H9 (cell line): ENCODE measurements at places on chromosomes 2 and 18. TPM values are rescaled to one million over a fixed set of nuclear protein-coding genes. Genes with fewer than 3 reads are reported as not detected.

GRCh38 chr2:10035053-10035422 lies 8.3 kb upstream of the KLF11 start:
- H3K4me3 ChIP-seq, result no peak overlapping the region
- H3K36me3 ChIP-seq, result no peaks in the 10 kb centered on the region
- no peak overlapping the region for H3K27ac ChIP-seq
- no peaks in the 10 kb centered on the region for H3K27me3 ChIP-seq
- DNase-seq, result no peak

- no peaks in the 10 kb centered on the region for H3K27me3 ChIP-seq
- no peak overlapping the region for H3K27ac ChIP-seq
- H3K4me3 ChIP-seq, result no peak overlapping the region
- no peak for DNase-seq
- H3K36me3 ChIP-seq, result peaks cover 5% of the 10 kb centered on the region; the same call in 1 of the 2 replicates
These were observed 392.2 kb upstream of the CRIM1 start for GRCh38 chr2:35963357-35963756.

DNA sequence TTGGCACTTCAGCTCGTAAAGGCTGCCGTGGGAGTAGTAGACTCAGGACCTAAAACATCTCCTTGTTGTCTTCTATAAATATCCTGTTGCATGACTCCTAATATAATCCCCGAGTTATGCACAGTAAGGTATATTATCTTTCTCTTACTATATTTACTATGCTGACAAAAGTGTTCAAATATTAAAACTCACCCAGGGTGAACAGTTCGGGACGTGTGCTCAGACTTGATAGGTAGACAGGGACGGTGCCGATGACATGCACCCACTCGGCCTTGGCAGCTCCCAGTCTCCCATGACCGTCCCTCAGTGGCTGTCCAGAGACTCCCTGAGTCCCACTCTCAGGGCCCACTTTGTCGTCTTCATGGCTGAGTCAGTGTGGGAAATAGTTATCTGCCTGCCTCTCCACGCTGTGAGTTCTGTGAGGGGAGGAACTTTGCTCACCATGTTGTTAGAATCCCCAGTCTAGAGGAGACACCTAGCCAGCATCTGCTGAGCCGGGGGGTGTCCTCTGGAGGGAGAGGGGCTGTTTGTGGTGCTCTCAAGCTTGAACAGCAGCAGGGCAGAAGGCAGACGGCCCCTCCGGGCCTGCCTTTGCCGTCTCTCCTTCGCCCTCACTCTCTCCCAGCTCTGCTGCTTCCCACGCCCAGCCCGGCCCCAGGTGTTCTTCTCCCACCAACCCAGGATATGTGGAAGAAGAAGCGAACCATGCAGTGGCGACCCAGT lies 75.0 kb downstream of the DGKD start:
- no peaks in the 10 kb centered on the region for H3K36me3 ChIP-seq
- no peaks in the 10 kb centered on the region for H3K27me3 ChIP-seq
- no peaks in the 10 kb centered on the region for H3K4me1 ChIP-seq
- DNase-seq, result no peak
- no peak overlapping the region for H3K27ac ChIP-seq
- no peak overlapping the region for H3K4me3 ChIP-seq

- no peak for DNase-seq
- no peaks in the 10 kb centered on the region for H3K36me3 ChIP-seq
- H3K27me3 ChIP-seq, result no peaks in the 10 kb centered on the region
- no peaks in the 10 kb centered on the region for H3K4me1 ChIP-seq
These were observed 61.0 kb upstream of the EPB41L3 start for GRCh38 chr18:5604778-5605177.

DNA sequence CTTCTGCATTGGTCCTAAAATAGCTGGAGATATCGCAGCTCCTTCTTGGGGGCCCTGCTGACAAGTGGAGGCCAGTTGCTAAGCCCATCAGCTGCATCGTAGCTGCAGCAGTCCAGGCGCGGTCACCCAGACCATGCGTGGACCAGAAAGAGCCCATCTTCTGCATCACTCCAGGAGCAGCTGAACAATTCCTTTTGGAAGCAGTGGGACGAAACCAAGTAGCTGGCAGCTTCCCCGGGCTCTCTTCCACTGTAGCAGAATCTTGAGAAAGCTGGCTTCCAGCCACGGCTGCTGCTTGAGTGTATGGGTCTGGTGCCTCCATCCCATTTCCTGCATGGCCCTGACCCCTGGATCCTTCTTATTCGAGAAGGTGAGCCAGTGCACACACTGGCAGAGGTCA lies 22.2 kb upstream of the CAB39 start:
- H3K4me1 ChIP-seq, result peaks cover 4% of the 10 kb centered on the region; the same call in 1 of the 2 replicates
- no peaks in the 10 kb centered on the region for H3K27me3 ChIP-seq
- DNase-seq, result no peak

DNA sequence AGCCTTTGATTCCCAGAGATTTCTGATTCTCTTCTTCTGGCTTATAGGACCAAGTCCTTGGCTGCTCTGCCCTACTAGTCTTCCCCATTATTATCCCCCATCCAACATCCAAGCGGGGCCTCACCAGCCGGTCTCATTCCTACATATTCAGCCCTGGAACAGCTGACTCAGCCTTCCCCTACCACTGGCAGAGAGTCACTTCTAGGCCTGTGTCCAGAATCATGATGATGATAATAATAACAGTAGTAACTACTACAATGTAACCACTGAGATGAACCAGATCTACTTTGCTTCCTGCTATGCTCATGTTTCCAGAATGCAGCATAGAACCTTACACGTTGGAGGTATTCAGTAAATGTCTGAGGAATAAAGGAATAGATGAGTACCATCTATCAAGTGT lies 295.2 kb downstream of the SRBD1 start:
- DNase-seq, result no peak
- H3K4me3 ChIP-seq, result no peak overlapping the region
- no peaks in the 10 kb centered on the region for H3K36me3 ChIP-seq
- no peaks in the 10 kb centered on the region for H3K27me3 ChIP-seq
- peaks cover 8% of the 10 kb centered on the region; the same call in 1 of the 2 replicates for H3K4me1 ChIP-seq

DNA sequence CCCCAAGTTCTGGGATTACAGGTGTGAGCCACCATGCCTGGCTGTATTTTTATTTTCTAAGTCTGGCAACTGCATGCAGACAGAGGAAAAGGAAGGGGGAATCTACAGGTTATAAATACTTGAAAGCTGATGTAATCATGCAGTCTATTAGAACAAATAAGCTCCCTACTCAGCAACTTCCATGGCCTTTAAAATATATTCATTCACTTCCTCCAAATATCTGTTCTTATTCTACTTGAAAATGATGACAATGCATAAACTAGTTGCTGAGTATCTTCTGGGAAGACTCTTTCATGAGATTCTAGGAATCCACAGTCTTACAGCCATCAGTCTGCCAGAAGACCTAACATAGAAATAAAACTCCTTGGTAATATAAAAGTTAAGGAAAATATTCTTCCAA lies 66.9 kb upstream of the NCKAP5 start:
- H3K27me3 ChIP-seq, result no peaks in the 10 kb centered on the region
- H3K4me1 ChIP-seq, result no peaks in the 10 kb centered on the region
- no peaks in the 10 kb centered on the region for H3K36me3 ChIP-seq
- DNase-seq, result no peak

DNA sequence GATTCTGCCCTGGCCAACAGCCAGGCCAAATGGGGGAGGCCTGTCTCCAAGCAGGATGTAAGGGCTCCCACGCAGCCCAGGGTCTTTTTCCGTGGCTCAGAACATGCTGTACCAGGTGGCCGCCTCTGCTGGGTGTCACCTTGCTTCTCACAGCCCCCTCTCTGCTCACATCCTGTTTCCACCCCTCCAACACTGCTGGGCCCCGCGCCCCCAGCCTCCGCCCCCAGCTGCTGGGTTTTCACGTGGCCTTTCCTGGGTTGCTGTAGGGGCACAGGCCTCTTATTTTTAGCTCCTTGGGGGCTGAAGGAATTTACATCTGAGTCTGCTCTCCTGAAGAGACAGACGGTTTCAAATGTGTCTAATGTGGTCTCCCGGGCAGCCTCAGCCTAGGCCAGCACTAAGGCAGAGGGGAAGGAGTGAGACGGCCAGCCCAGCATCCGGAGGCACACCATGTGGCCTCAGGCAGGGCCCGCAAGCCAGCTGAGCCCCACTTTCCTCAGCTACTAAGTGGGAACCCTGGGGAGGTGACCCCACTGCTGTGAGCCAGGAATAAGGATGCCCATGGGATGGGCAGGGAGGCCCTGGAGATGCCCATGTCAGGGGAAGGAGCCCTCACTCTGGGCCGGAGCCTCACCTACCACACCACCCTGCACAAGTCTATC lies 18.7 kb upstream of the DUSP2 start:
- no peak overlapping the region for H3K27ac ChIP-seq
- no peak overlapping the region for H3K4me3 ChIP-seq
- no peak for DNase-seq

DNA sequence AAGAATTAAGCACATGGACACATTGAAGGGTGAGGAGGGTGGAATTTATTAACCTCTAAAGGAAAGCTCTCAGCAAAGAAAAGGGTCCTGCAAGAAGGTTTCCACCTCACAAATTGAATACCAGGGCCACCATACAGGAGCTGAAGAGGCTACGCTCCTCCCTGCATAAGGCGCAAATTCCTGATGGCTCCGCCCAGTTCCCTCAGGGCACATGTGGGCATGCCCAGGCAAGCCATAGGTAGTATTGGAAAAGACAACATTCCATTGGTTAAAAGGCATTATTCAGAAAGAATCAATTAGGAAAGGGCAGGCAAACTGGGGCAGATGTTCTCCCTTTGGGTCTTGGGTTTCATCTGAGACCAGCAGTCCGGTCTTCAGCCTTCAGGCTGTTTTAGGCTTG lies 161.2 kb downstream of the PTPRM start:
- H3K4me3 ChIP-seq, result no peak overlapping the region
- H3K36me3 ChIP-seq, result no peaks in the 10 kb centered on the region
- DNase-seq, result peak; percentile 86
- peaks cover 5% of the 10 kb centered on the region; the same call in 1 of the 2 replicates for H3K4me1 ChIP-seq

DNA sequence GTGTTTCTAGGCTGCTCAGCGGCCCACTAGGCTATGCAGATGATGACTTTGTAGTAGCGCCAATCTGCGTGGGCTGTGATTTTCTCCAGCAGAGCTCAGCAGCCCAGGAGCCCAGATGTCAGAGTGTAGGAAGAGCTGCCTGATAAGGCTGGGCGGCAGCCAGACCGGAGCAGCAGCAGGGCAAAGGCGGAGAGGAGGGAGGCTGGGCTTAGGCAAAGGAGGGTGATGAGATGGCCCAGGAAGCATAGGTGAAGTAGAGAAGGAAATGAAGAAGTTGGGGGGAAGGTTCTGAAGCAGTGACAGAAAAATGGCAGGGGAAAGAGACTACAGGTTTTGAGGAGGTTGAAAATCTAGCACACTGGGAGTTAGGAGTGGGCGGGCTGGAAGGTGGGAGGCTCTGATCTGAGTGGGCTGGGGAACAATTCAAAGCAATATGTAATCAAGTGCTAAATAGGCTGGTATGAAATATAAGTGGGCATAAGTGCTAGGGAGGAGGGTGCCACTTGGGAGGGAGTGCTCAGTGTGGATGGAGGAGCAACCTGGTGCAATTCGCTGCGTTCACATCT lies 50.6 kb upstream of the STPG4 start:
- H3K4me3 ChIP-seq, result no peak overlapping the region; the same call in 2 of the 3 replicates
- H3K27ac ChIP-seq, result no peak overlapping the region
- H3K4me1 ChIP-seq, result no peaks in the 10 kb centered on the region
- 0 out of 2 replicates have a peak, but pooled peaks cover 2% of the 10 kb centered on the region for H3K27me3 ChIP-seq
- DNase-seq, result no peak

DNA sequence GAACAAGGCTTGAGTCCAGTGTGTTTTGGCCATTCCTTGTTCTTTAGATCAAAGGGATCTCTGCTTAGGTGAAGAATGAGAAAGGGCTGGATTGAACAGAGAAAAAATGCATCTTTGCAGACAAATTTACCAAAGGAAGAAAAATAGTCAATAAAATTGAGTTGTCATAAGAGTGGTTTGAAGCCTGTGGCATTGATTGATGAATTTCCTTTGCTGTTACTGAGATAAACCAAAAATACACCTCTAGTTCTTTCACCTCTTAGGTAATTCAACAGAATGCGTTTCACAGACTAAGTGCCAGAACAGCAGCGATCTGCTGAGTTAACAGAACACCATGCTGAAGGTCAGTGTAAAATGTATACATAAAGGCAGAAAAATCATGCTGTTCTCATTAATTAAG lies 96.8 kb downstream of the SPHKAP start:
- no peaks in the 10 kb centered on the region for H3K27me3 ChIP-seq
- DNase-seq, result no peak
- no peak overlapping the region for H3K4me3 ChIP-seq
- peaks cover 5% of the 10 kb centered on the region; the same call in 1 of the 2 replicates for H3K36me3 ChIP-seq
- H3K27ac ChIP-seq, result no peak overlapping the region

DNA sequence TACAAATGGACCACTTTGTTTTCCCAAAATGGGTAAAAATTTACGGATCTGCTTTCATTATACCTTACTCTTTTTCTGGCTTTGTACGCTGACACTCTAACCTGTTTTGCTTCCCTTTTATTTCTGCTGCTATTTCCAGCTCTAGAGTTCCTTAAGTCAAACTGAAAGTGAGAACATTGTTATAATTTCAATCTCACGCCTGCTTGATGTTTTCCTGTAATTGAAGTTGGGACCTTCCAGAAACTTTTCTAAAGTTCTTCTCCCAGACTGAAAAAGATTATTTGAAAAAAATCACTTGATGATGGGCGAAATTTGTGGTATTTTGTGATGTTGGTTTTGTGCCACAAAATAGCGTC lies 1.8 kb downstream of the GLS start:
- DNase-seq, result no peak
- peaks cover 19% of the 10 kb centered on the region; the same call in 1 of the 2 replicates for H3K36me3 ChIP-seq
- H3K4me3 ChIP-seq, result peak overlapping the region; percentile 79
- no peak overlapping the region for H3K27ac ChIP-seq

GRCh38 chr18:55484773-55485172 lies 103.2 kb downstream of the TCF4 start:
- no peak overlapping the region for H3K4me3 ChIP-seq
- DNase-seq, result no peak
- H3K36me3 ChIP-seq, result peaks cover 11% of the 10 kb centered on the region
- no peak overlapping the region for H3K27ac ChIP-seq
- H3K27me3 ChIP-seq, result no peaks in the 10 kb centered on the region
- H3K4me1 ChIP-seq, result peaks cover 17% of the 10 kb centered on the region; the same call in 1 of the 2 replicates

DNA sequence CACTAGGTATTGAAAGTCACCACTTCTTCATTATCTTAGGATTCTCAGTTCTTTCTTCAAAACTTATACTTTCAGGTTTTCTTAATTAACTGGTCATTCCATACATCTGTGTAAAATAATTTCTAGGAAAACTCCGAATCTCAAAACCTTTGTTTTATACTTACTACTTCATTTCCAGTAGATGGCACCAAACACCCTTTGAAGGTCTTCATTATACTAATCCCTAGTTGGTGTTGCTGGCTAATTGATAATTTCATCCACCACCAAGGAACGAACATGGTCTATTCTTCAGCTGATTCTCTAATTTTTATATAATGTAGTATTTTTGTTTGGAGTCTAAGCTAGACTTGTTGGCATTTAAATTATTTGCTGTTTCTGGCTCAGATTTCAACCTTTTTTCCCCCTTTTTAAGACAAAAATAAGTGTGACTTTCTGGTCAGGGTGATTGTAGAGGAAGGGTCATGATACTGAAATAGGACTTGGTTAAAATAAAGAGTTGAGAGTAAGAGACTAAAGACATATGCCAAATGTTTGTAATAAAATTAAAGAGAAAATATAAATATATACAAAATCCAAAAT lies 2.8 kb upstream of the MXD1 start:
- no peak overlapping the region for H3K27ac ChIP-seq
- no peak overlapping the region; the same call in 2 of the 3 replicates for H3K4me3 ChIP-seq
- H3K36me3 ChIP-seq, result peaks cover 2% of the 10 kb centered on the region; the same call in 2 of the 3 replicates
- DNase-seq, result no peak
- no peaks in the 10 kb centered on the region for H3K4me1 ChIP-seq

- no peak overlapping the region for H3K4me3 ChIP-seq
- DNase-seq, result no peak
- no peaks in the 10 kb centered on the region for H3K27me3 ChIP-seq
- no peaks in the 10 kb centered on the region for H3K36me3 ChIP-seq
These were observed 58.4 kb downstream of the RABL2A start for GRCh38 chr2:113685471-113685870.

The BMP10 gene
- total RNA-seq, result not detected in 2 replicates

The MAP2 gene
- 0.87 and 1.3 TPM in 2 replicates for total RNA-seq

The STAT4 gene
- total RNA-seq, result 0.33 TPM in 2 replicates

The SOX11 gene
- 42.8 and 43.8 TPM in 2 replicates for total RNA-seq

The KCNG2 gene
- total RNA-seq, result 0.15 TPM in 1 of 2 replicates, not detected in the other

The ANKRD30B gene
- total RNA-seq, result not detected in 2 replicates

The SLC30A3 gene
- total RNA-seq, result 2.5 and 3.4 TPM in 2 replicates
